ENCODE measurements at places on chromosomes 12 and 14. TPM values are rescaled to one million over a fixed set of nuclear protein-coding genes. Genes with fewer than 3 reads are reported as not detected.

DNA sequence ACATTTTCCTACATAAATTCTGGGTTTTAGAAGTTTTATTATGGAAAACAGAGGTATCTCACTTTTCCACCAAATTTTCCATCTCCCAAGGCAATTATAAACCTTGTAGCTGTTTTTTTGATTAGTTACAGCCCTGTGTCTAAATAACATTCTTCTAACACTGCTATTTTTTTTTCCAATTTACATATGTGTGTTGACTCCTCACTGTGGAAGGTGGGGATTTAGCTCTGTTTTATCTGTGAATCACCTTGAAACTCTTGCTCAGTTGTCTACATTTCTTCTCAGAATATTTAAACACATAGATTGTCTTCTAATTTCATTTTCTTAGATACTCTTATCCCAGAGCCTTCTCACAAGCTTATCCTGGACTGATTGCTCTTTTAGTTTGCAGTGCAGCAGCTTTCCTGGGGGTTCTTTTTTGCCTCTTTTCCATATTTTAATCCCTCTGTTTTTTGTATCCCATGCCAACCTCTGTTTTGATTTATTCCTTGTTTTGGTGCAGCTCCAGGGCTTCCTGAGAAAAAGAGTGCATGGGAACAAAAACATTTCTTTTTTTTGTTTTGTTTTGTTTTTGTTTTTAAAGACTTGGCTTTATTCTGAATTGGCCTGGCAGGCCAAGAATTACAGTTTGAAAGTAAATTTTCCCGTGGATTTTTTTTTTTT is 36.7 kb downstream of the TBC1D15 start:
- no peak for DNase-seq

DNA sequence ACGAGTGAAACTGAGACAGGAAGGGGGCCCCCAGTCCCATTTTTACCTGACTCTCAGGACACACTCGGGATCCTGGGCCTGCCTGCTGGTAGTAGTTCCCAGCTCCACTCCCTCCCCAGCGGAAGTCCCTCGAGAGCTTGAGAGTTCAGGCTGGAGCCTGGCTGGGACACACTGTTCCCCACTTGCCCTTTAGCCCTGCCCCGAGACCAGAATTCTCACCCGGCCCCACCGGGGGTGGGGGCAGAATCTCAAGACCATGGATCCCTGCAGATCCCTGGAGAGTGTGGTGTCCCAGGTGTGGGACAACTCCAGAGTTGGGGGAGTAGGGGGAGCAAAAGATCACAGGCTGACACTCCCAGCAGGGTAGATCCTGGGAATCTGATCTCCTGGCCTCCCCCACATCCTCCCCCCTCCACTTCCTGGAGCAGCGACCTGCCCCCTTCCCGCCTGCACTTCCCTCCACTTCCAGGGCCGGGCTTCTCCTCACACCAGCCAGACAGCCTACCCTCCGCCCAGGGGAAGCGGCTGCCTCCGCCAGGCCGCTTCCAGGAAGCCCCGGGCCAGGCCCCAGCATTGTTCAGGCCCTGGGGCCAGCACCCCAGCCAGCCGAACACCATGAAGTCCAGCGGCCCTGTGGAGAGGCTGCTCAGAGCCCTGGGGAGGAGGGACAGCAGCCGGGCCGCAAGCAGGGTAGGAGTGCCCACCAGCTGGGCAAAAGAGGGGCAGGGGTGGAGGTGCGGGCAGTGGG is at the start of gene TNS2:
TSS of gene TNS2 (plus strand) at position 495 of the 748 bp plus-strand sequence. CDS start at position 616, 121 bp downstream.
- DNase-seq = peak; percentile 86

- DNase-seq = no peak
Observed at GRCh38 chr14:59507752-59508103, 23.4 kb downstream of the JKAMP start.

GRCh38 chr14:79134361-79134760 is 964.2 kb downstream of the NRXN3 start:
- no peak for DNase-seq

DNA sequence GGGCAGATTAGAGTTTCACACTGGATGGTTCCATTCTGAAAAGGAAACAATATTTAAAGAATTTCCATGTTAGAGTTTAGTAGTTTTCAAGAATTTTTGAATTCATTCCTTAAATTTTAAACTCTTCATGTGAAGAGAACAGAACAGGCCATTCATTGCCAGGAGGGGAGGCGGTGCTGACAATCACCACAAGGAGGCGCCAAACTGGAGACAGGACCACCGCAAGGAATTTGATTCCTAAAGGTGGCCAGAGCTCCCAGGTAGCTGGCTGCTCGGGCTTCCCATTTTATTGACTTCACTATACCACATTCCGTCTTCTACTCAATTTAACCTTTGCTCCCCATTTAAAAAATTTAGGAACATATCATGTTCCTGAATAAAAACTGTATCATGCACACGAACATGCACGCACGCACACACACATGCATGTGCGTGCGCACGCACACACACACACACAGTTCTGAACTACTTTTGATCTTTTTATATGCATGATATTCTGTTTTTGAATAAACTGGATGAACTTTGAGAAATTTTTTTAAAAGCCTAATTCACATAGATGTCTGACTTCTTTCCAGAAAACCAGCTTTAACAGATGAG is 101.2 kb downstream of the NELL2 start:
- peak; percentile 7 for DNase-seq

- DNase-seq = no peak
Observed at GRCh38 chr12:93895089-93895445, 217.9 kb downstream of the CRADD start.

DNA sequence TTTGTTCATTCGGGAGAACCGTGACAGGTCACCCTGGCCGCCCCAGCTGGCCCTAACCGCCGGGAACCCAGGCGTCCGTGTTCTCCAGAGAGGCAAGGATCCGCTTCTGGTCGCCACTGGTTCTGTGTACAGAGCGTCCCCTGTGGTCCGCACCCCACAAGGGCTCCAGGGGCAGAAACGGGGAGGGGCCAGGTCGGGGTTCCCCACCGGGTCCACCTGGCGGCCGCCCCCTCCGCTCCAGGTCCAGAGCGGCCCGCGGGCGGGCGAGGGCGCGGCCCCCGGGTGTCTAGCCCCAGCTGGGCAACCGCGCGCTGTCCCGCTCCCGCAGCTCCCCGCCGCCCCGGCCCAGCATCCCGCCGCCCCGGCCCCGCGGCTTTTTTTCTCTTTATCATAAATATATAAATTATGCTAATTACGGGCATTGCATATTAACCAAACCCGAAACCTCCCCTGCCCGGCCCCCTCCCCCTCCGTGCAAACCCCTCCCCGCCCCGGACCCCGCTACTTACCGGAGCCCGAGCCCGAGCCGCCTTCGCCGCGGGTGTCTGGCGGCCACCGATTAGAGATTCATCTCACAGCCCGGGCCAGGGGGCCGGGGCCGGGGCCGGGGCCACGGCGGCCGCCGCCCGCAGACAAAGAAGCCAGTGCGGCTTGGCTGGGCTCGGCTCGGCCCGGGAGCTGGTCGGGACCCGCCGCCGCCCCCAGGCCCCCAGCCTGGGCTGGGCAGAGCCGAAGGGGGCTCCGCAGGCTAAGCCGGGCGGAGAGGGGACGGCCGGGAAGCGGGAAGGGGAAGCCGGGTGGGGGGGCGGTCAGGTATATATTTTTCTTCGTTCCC is 512 bp downstream of the POU6F1 start:
- DNase-seq = peak; percentile 63

DNA sequence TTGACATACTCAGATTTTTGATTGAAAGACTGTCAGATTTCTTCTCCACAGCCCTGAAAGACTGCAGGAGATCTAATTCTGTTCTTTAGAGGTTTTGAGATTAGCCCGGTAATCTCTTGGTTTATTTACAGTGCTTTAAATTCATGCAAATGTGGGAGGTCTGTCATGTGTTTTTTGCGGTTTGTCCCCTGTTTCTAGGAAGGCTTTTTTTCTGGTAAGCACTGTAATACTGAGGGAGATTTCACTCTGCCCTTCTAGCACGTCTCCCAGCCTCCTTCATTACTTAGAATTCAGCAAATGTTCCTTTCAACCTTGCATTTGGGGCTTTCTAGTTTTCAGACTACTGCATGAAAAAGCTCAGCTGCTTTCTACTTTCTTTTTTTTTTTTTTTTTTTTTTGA is 31.1 kb downstream of the GPHN start:
- DNase-seq = no peak

- no peak for DNase-seq
Observed at GRCh38 chr12:2402073-2402579, 349.3 kb downstream of the CACNA1C start.

- no peak for DNase-seq
Observed at GRCh38 chr12:17928708-17929366, 161.2 kb downstream of the RERGL start.

DNA sequence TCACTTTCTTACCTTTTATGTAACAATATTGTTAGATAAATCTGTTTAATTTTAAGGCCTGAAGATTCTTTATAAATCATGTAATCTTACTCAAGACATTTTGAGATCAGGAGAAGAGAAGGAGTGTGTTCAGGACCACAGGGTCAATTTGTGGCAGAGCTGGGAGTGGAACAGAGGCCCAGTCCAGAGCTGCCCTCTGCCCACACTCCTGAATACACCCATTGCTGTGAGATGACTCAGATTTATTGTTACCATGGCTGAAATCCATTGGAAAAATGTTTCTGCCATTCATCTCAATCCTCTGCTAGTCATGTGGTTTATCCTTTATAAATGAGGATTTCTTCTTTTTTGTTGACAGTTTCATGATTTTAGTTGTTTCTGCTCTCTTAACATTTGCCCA is 100.5 kb upstream of the STXBP6 start:
- no peak for DNase-seq

Gene EGLN3
- polyA plus RNA-seq = 51.9 TPM
